ENCODE measurements at places on chromosomes 6 and 20. TPM values are rescaled to one million over a fixed set of nuclear protein-coding genes. Genes with fewer than 3 reads are reported as not detected.

Gene ATP6V1G2
- 5.7 TPM for polyA plus RNA-seq

Gene XKR7
- polyA plus RNA-seq = 2.4 TPM

Gene METTL24
- polyA plus RNA-seq = 0.17 TPM

Gene SLC22A2
- polyA plus RNA-seq = not detected

Gene CD83
- polyA plus RNA-seq = 2.8 TPM

Gene GCNT2
- 19.3 TPM for polyA plus RNA-seq

Gene VSX1
- 0.14 TPM for polyA plus RNA-seq

DNA sequence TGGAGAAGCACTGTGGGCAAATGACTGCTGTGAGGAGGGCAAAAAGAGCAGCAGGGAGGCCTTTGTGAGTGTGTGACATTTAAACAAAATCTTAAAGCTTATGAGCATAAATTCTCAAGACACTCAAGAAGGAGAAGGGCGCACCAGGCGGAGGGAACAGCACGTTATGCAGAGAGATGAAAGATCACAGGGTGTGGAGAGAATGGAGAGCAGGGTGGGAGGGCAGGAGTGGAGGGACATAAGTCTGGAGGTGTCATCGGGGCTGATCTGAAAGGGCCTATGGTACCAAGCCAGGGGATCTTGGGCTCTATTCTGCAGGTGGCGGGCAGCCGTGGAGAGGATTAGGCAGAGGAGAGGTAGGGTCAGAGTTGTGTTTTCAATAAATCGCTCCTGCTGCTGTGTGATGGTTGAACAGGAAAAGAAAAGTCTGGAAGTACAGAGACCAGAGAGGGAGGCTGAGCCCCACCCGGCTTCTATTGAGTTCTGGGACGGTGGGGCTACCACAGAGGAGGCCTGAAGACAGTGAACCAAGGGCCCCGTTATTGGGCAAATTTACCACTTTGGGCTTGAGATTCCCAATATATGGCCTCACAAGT lies 24.3 kb upstream of the DLGAP4 start:
- no peaks in the 10 kb centered on the region for H3K27me3 ChIP-seq
- H3K4me3 ChIP-seq = no peak overlapping the region
- DNase-seq = no peak
- H3K36me3 ChIP-seq = no peaks in the 10 kb centered on the region

- no peak for DNase-seq
- H3K4me1 ChIP-seq = peaks cover 9% of the 10 kb centered on the region
- no peak overlapping the region for H3K4me3 ChIP-seq
- H3K27me3 ChIP-seq = no peaks in the 10 kb centered on the region
Measured at GRCh38 chr6:109296452-109296851, 85.8 kb downstream of the CD164 start.

DNA sequence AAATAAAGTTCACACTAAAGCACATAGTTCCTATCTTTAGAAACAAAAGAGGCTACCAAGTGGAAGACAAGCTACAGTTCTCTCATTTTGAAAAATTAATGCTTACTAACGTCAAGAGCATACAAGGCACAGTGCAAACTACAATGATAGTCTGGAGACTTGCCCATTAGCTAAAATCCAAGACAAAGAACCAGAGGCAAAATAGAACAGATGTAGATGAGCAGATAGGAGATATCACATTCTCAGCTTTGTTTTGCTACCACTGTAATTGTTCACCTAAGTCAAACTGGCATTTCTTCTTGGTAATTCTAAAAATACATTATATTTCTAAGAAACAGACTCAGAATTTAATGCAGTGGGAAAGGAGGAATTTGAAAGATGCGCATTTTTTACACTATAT lies 5.2 kb downstream of the TMEM30A start:
- H3K36me3 ChIP-seq = no peaks in the 10 kb centered on the region
- no peak overlapping the region for H3K27ac ChIP-seq
- H3K4me1 ChIP-seq = peaks cover 17% of the 10 kb centered on the region
- DNase-seq = no peak

DNA sequence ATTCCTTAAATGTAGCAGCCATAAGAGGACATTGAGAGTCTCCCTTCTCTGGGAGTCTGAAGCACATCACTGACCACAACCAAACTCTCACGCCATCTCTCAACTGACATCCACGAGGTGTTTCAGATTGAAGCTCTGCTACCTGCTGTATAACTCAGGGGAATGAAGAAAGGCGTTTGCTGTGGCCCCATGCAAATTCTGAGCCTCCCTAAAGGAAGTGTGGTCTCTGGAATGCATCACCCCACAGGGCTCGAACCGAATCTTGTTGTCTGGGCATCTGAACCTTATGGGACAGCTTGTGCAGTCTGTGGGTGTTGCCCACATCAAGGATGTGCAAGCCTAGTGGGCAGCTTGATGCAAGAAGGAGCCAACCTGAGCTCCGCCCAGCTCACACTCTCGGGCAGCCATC lies 10.9 kb downstream of the PMEPA1 start:
- no peaks in the 10 kb centered on the region for H3K27me3 ChIP-seq
- H3K4me3 ChIP-seq = no peak overlapping the region
- no peak for DNase-seq
- no peaks in the 10 kb centered on the region for H3K36me3 ChIP-seq
- H3K27ac ChIP-seq = no peak overlapping the region

- DNase-seq = no peak
- H3K4me1 ChIP-seq = no peaks in the 10 kb centered on the region
- H3K4me3 ChIP-seq = no peak overlapping the region
Measured at GRCh38 chr6:111718990-111719389, 113.3 kb upstream of the TRAF3IP2 start.

Measured in H1 (cell line).